NCI-H510A (cell line): ENCODE measurements at places on chromosomes 3 and 15.

DNA sequence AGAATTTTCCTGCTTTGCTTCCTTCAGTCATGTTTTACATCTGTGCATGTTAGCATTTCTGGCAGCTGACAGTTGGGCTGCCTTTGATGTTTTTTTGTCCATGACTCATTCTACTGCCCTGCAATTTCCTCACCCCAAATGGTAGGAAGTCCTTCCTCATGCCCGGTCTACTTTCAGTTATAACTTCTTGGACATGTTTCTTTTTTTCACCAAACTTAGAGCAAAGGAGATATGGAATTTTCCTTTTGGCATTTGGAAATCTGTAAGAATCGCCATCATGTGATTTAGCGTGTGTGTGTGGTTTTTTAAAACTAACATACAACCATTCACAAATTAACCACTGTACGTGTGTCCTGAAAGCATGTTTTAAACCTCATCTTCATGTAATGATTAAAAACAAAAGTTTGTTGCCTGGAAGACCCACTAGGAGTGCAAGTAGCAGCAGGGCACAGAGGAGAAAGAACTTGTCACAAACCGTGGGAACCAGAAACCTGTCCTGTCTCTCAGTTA is 430.7 kb upstream of the CFAP20DC start:
- no peak for DNase-seq

GRCh38 chr3:186754871-186755270 is 28.5 kb upstream of the EIF4A2 start:
- DNase-seq = no peak

- DNase-seq = no peak
Observed at GRCh38 chr3:69568951-69569350, 170.3 kb upstream of the MITF start.

DNA sequence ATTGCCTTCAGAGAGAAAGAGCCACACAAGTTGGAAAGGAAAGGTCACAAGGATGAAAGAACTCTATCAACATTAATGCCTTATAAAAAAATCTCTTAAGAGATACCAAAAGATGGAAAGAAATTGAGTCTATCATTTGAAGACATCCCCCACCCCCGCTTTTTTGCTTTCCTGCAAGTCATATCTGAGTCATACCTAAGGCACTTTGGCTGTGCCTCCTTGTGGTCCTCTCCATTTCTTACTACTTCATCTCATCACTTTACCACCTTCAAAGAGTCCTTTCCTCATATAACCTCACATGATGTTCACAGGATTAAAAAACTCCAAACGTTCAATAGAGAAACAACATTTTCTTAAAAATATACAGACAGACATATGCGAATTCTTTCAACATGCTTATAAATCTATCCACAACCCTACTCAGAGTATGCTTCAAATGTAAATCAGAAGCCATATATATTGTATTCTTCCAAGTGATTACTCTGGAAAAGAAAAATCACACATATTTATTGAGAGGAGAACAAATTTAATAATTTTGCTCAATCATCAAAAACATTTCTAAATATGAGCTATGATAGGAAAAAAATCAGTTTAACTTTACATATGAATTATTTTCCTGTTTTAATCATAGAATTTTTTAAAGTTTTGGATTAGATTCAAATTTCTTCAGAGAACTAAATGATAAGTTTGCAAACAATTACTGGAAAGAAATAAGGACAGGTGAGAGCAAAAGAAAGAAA is 1003.9 kb upstream of the CFAP20DC start:
- no peak for DNase-seq

DNA sequence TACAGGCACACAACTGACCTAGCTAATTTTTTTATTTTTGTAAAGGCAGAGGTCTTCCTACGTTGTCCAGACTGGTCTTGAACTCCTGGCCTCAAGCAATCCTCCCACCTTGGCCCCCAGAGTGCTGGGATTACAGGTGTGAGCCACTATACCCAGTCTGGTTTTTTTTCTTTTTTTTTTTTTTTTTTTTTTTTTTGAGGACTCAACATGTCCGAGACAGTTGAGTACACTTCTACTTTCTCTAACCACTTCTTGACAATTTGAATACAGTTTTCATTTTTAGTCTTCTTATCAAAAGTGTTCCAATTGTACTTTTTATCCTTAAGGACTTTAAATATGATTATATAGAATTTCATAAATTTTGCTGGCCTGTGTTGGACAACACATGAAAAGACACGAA is 7.4 kb upstream of the GSK3B start:
- no peak for DNase-seq

DNA sequence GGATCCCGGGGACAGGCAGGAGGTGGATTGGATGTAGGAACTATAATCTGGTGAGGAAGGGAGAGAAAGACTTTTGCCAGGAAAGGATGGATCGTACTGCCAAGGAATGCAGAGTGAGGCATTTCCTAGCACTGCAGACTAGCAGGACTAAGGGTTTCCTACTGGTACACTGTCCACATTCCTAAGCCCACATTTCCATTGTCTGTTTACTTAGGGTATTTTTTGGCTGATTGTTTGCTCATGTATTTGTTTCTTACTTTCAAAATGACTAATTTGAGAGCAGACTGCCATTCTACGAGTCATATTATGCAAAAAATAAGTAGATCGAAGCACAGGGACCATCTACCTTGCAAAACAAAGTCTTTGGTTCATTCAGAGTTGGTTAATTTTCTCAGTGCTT is 1029.5 kb upstream of the NR2F2 start:
- DNase-seq = no peak

DNA sequence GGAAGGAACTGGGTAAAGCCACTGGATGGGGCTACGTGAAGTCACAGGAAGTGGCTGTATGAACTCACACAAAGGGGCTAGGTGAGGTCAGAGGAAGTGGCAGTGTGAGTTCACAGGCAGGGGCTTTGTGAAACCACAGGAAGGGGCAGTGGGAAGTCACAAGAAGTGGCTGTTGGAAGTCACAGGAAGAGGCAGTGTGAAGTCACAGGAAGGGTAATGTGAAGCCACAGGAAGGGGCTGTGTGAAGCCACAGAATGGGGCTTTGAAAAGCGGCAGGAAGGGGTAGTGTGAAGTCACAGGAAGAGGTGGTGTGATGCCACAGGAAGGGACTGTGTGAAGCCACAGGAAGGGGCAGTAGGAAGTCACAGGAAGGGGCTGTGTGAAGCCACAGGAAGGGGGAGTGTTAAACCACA is 34.6 kb downstream of the GASK1A start:
- DNase-seq = no peak

DNA sequence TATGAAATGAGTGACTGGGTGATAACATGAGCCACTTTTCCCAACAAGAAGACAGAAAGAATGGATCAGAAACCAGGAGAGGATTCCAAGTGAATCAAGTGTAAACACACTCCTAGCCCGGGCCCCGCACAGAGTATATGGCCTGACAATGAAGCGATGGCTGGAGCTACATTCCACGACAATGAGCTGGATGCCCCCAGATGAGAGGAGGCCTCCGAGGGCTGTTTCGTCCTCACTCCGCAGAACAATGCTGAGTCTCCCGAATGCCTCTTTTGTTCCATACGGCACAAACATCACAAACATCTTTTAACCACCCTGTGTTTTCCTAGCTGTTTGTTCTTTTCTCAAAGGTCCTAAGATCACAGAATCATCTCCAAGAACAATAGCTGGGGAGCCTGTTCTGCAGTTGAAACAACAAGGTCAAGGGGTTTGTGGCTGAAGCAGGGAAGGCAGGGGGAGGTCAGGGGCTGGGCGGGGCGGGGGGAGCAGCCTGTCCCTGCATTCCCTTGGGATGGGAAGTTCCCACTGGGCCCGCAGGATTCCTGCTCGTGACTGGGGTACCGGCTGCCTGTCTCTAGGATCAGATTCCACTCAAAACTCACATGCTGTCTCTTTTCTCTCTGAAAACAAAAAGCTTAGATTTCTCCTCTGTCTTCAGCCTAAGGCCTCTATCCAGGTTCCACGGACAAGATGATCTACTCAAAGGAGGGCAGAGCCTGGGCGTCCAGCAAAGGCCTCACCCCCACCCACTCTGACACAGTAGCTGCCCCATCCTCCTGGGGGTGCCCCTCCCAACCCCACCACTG is 151.3 kb downstream of the XXYLT1 start:
- no peak for DNase-seq

DNA sequence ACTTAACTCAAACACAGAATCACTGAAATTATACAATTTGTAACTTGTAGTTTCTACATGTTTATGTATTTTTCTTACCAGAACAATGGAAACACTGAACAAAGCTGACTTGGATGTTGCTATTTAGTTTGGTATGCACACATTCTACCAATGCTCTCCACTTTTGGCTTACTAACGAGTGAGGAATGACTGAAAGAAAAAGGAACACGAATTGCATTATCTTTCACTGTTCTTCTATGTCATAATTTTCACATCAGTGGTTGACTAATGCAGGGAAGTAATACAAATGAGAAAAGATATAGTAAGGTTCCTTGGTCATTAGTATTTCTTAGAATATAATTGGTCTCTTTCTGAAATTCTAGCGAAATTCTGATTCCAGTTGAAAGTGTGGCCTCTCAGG is 9.8 kb upstream of the CNTN3 start:
- no peak for DNase-seq

GRCh38 chr3:12303534-12303933 is 14.7 kb downstream of the PPARG start:
- DNase-seq = no peak

DNA sequence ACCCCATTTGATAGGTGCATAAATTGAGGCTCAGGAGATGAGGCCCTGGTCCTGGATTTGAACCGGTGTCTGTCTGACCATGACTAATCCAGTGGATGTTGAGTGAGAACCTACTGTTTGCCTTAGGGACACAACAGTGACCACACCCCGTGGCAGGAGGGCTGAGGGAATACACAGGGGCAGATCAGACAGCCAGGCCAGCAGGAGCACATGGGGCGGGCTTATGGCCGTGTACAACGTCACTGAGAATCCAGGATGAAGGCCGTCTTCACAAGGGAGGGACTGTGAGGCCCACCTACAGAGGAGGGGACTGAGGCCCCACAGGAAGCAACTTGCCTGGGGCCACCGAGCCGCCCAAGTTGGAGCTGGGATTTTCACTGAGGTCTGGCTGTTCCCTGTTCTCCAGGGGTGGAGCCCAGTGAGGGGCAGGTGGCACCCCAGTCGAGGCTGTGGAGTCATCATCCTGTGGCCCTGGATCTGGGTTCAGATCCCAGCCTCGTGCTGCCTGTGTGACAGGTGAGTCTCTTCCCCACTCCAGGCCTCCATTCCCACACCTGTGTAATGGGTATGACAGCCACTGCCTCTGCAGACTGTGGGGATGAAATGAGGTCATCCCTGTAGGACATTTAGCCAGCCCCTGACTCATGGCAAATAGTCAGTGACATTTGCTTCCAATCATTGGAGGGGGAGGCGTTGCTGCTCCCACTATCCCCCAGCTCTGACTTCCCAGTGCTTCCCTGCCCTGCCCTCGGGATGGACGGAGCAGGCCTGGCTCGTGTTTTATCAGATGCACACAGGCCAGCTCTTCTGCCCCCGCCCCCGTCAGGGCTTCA is 6.3 kb upstream of the PLXND1 start:
- DNase-seq = no peak

- DNase-seq = no peak
Observed at GRCh38 chr3:185680231-185680630, 94.1 kb downstream of the SENP2 start.

GRCh38 chr3:97930018-97930417 is 42.2 kb downstream of the RIOX2 start:
- DNase-seq = no peak
